ENCODE measurements at places on chromosomes 4 and X. TPM values are rescaled to one million over a fixed set of nuclear protein-coding genes. Genes with fewer than 3 reads are reported as not detected.
A peak's percentile ranks its signal among the peaks of the same experiment; 100 is the strongest.

- DNase-seq: no peak
- no peak overlapping the region for H3K27ac ChIP-seq
- H3K27me3 ChIP-seq: no peaks in the 10 kb centered on the region
- H3K4me1 ChIP-seq: no peaks in the 10 kb centered on the region
- H3K4me3 ChIP-seq: no peak overlapping the region
These were observed 8.8 kb downstream of the SASH3 start for GRCh38 chrX:129788527-129788926.

- no peaks in the 10 kb centered on the region for H3K36me3 ChIP-seq
- H3K27ac ChIP-seq: no peak overlapping the region
These were observed 62.5 kb upstream of the MCUB start for GRCh38 chr4:109497511-109497910.

DNA sequence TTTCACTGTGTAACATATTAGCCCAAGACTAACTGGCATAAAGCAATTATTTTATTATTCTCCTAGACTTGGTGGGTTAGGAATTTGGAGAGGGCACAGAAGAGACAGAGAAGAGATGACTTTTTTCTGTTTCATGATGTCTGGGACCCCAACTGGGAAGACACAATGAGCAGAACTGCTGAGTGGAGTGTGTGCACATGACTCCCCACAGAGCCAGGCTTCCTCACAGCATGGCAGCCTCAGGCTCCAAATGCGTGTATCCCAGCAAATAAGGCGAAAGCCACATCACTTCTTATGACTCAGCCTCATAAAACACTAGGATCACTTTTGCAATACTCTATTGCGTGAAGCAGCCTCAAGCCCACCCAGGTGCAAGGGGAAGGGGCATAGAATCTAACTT lies 68.4 kb downstream of the MFAP3L start:
- H3K27me3 ChIP-seq: no peaks in the 10 kb centered on the region
- no peaks in the 10 kb centered on the region for H3K36me3 ChIP-seq
- no peak for DNase-seq
- no peak overlapping the region for H3K4me3 ChIP-seq
- H3K4me1 ChIP-seq: no peaks in the 10 kb centered on the region

DNA sequence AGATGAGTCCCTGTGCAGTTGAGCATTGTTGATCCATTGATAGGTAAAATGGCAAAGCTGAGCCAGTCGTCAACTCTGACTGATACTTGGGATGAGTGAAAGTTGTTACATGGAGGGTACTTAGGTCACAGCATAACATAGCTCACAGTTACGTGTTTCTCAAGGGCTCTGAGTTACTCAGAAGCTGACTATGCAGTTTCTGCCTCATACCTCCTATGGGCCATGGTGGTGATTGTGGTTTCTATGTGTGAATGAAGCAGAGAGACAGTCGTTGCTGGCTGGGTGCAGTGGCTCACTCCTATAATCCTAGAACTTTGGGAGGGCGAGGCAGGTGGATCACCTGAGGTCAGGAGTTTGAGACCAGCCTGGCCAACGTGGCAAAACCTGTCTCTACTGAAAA lies 30.8 kb downstream of the FRMPD3 start:
- no peak for DNase-seq
- H3K27me3 ChIP-seq: no peaks in the 10 kb centered on the region
- no peak overlapping the region for H3K4me3 ChIP-seq
- H3K27ac ChIP-seq: no peak overlapping the region

DNA sequence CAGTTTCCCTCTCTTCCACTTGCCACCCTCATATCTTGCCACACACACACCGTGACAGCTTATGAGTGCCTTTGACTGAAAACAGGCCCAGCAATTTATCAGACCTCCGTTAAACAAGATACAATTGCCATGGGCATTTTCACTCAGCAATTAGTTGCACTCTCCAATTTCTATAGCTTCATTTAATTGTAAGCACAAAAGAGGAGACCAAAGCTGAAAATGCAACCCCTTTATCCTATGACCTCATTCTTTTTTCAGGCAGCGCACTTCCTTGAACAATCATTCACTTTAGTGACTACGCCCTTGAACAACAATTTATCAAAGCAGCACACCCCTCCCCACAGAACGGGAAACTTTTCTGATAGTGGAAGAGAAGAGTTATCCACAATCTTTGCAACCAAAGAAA lies 4.1 kb downstream of the POF1B start:
- H3K4me1 ChIP-seq: no peaks in the 10 kb centered on the region
- H3K27ac ChIP-seq: no peak overlapping the region
- no peaks in the 10 kb centered on the region for H3K36me3 ChIP-seq
- no peaks in the 10 kb centered on the region for H3K27me3 ChIP-seq

GRCh38 chr4:41512596-41512995 lies 25.4 kb upstream of the LIMCH1 start:
- no peaks in the 10 kb centered on the region for H3K36me3 ChIP-seq
- no peak overlapping the region for H3K4me3 ChIP-seq
- no peaks in the 10 kb centered on the region for H3K4me1 ChIP-seq
- H3K27me3 ChIP-seq: no peaks in the 10 kb centered on the region
- no peak for DNase-seq

DNA sequence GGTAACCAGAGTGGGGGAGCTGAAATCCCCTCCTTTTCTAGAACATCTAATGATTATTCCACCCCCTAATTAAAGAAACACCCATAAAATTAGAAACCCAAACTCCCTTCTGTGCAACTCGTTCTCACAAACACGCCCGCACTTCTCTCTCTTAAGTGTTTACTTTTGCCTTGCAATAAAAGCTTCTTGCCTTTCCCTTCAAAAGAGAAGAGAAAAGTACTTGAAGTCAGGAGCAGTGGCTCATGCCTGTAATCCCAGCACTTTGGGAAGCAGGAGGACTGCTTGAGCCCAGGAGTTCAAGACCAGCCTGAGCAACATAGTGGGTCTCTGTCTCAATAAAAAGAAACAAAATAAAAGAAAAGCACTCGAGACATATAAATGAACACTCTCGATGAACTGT lies 3.6 kb upstream of the GPR173 start:
- no peaks in the 10 kb centered on the region for H3K36me3 ChIP-seq
- no peaks in the 10 kb centered on the region for H3K27me3 ChIP-seq
- H3K4me1 ChIP-seq: no peaks in the 10 kb centered on the region
- DNase-seq: no peak
- H3K4me3 ChIP-seq: no peak overlapping the region

DNA sequence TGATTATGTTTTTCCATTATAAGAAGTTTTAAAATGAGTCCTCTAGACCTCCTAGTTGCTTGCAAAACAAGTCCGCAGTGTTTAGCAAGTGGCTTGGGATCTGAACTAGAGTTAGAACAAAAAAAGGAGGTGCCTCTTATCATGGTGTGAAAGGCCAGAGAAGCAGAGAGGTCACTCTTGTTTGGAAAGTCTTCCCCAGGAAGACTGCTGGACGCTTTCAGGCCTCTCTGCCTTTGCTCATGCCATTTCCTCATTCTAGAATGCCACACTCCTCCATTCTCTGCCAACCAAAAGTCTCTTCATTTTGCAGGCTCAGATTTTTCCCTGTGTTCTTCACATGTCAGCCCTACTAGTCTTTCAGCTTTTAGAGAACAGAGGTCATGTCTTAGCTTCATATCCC lies 14.9 kb downstream of the PARM1 start:
- H3K4me1 ChIP-seq: peaks cover 5% of the 10 kb centered on the region
- no peaks in the 10 kb centered on the region for H3K36me3 ChIP-seq
- H3K27ac ChIP-seq: peak overlapping the region; percentile 17
- no peak overlapping the region for H3K4me3 ChIP-seq
- H3K27me3 ChIP-seq: no peaks in the 10 kb centered on the region

DNA sequence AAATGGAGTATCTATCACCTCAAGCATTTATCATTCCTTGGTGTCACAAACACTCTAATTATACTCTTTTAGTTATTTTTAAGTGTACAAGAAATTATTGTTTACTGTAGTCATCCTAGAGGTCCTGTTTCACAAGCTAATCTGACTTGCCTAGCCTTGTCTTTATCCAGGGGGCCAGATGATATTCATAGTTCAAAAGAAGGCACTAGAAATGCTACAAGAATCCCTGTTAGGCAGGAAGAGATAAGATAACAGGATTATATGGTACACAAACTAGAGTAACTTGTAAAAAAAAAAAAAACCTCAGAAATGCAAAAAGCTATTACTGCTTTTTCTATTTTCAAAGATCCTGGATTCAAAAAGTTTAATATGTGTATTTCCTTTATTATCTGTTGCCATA lies 95.8 kb downstream of the MBNL3 start:
- DNase-seq: no peak
- no peaks in the 10 kb centered on the region for H3K4me1 ChIP-seq
- H3K27ac ChIP-seq: no peak overlapping the region
- H3K4me3 ChIP-seq: no peak overlapping the region

DNA sequence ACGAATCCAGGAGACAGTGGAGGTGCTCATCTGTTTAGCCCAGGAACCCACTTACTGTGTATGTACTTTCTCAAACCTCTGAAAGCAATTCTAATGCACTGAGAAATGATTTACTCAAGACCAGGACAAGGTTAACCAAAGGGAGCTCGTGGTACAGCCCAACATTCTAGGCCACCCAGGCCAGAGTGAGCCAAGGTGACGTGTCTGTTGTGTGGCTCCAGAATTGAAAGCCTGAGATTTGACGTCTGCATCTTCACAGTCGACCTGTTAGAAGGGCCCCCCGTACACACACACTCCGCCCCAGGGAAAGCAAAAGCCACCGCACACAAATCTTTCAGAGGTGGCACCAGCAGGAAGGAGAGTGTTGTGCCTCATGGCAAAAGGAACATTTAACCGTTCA lies 2.3 kb downstream of the MAP3K15 start:
- H3K4me1 ChIP-seq: no peaks in the 10 kb centered on the region
- DNase-seq: no peak
- no peaks in the 10 kb centered on the region for H3K36me3 ChIP-seq
- no peak overlapping the region for H3K4me3 ChIP-seq

- H3K4me1 ChIP-seq: no peaks in the 10 kb centered on the region
- DNase-seq: peak; percentile 60
- no peak overlapping the region for H3K27ac ChIP-seq
- H3K4me3 ChIP-seq: no peak overlapping the region
- no peaks in the 10 kb centered on the region for H3K36me3 ChIP-seq
These were observed 73.1 kb downstream of the PACRGL start for GRCh38 chr4:20773144-20773997.

GRCh38 chr4:84877051-84877833 lies 89.2 kb downstream of the WDFY3 start:
- no peak overlapping the region for H3K27ac ChIP-seq
- H3K4me3 ChIP-seq: no peak overlapping the region
- H3K36me3 ChIP-seq: no peaks in the 10 kb centered on the region
- DNase-seq: no peak

DNA sequence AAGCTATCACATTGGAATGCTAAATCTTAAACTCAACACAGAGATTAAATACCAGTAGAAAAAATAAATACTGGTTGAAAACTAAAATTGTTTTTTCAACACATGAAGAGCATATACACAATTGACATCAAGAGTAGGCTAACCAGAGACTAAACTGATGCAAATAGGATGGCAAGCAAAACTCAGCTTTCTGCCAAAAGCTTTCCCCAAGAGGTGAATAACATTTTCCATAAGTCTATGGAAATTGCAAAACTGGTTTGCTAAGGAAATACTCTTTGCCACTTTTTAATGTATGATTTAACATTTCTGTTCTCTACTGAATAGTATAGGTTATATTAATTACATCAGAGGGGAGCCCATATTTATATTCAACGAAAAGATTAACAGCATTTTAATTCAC lies 23.8 kb downstream of the IQCM start:
- H3K27me3 ChIP-seq: no peaks in the 10 kb centered on the region
- no peak overlapping the region for H3K27ac ChIP-seq
- DNase-seq: no peak
- H3K4me3 ChIP-seq: no peak overlapping the region

GRCh38 chr4:77994194-77994721 lies 62.9 kb upstream of the FRAS1 start:
- peak; percentile 43 for DNase-seq
- no peak overlapping the region for H3K27ac ChIP-seq
- no peaks in the 10 kb centered on the region for H3K4me1 ChIP-seq
- no peaks in the 10 kb centered on the region for H3K36me3 ChIP-seq
- H3K4me3 ChIP-seq: no peak overlapping the region
- no peaks in the 10 kb centered on the region for H3K27me3 ChIP-seq

DNA sequence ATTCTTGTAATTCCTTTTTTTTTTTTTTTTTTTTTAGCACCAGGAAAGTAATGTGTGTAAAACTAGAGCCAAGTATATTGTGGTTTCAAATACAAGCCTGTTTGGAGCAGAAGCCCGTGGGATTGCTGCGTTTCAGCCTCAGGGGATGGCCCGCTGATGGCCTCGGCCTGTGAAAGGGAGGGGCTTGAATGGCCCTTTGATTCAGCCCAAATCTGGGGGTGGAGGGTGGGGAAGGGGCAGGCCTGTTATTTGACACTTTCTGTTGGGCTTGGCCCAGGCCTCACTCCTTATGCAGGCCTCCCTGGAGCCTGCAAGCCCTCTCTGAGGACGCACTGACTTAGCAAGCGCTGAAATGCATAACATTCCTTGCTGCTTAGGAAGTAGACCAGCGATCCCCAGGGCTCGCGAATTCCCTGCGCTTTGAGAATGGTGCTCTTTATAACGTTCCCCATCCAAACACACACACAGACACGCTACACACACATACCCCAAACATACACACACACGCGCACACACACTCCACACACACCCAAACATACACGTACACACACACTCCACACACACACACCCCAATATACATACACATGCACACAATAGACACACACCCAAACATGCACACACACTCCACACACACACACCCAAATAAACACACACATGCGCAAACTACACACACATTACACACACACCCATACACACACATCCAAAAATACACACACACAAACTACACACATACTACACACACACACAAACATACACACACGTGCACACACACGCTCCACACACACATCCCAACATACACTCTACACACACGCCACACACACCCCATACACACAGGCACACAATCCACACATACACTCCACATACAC lies 29.6 kb downstream of the TLR10 start:
- no peaks in the 10 kb centered on the region for H3K27me3 ChIP-seq
- peak overlapping the region; percentile 34 for H3K27ac ChIP-seq
- no peak overlapping the region for H3K4me3 ChIP-seq
- H3K36me3 ChIP-seq: no peaks in the 10 kb centered on the region

DNA sequence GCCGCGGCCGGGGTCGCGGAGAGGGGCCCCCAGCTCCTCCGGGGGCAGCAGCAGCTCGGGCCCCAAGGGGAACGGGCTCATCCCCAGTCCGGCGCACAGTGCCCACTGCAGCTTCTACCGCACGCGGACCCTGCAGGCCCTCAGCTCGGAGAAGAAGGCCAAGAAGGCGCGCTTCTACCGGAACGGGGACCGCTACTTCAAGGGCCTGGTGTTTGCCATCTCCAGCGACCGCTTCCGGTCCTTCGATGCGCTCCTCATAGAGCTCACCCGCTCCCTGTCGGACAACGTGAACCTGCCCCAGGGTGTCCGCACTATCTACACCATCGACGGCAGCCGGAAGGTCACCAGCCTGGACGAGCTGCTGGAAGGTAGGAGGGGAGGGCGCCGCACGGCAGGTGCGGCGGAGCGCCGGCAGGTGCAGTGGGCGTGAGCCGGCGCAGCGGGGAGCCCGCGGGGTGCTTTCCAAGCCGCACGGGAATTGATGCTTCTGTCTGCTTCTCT lies 886 bp downstream of the DCLK2 start:
- peak overlapping the region; percentile 81 for H3K27ac ChIP-seq
- H3K4me3 ChIP-seq: peak overlapping the region; percentile 54
- DNase-seq: peak; percentile 6

The PLK4 gene
- 14.6 TPM for total RNA-seq

The SMIM10L2A gene
- 5.0 TPM for total RNA-seq

The GPR82 gene
- total RNA-seq: 0.28 TPM

The MAGED4B gene
- total RNA-seq: 23.1 TPM

The SMAD1 gene
- total RNA-seq: 34.3 TPM

The HSPA4L gene
- total RNA-seq: 8.8 TPM

The NAA11 gene
- not detected for total RNA-seq

The SSX2 gene
- 12.4 TPM for total RNA-seq

The FAM9B gene
- not detected for total RNA-seq

The NR3C2 gene
- total RNA-seq: 14.6 TPM

The MAGEC3 gene
- total RNA-seq: not detected

The MTHFD2L gene
- 15.8 TPM for total RNA-seq

The SYN1 gene
- 0.14 TPM for total RNA-seq

The KIF4A gene
- total RNA-seq: 1.3 TPM
